ENCODE measurements at places on chromosomes 4 and X.

DNA sequence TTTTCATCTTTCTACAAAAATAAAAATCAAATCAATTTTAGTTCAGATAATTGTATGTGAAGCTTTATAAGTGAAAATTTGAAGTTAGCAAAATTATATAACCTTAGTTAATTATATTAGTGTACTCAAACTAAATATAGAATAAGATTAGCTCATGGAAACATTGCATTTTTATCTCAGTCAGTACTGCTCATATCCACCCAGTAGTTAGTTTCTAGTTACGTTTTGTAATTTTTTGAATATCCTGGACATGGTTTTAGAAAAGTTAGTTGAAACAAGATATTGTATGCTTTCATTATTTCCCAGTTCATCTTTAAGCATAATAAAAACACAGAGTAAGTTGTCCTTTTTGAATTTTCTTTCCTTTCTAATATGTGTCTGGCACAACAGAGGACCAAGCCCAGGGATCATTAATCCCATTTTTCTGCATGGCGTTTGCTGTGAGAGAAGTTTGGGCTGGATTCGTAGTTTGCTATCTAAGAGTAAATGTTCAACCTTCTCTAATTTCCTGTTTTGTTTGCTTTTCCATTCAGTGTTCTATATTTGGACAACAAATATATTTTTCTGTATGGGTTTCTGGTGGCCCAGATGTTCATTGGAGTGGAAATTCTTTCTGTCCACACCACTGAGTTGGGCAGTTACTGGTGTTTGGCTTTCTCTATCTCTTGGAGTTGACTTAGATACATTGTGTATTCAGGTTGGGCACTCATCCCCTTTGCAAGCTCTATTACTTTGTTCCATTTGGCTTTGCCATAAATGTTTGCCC is 12.1 kb downstream of the TBL1X start:
- no peak for DNase-seq

DNA sequence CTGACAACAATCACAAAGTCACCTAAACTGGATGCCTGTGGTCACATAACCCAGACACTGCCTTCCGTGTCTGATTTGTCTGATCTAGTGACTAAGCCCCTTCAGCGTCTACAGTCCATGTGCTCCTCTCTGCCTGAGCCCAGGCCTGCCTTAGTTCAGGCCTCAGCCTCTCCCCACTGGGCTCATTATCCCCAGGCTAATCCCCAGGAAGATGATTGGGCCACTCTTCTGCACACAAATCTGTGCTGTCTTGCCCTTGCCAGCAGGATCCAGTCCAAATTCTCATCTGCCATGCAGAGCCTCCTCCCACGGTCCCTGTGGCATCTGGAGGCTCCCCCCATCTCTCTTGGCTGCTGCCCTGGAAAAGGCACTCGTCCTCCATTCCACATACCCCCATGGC is 96.5 kb downstream of the SLC2A9 start:
- no peak for DNase-seq

GRCh38 chrX:47200385-47201150 is 6.9 kb downstream of the UBA1 start:
- DNase-seq: no peak

- DNase-seq: no peak
These were observed 1624.0 kb upstream of the IGFBP7 start for GRCh38 chr4:58734030-58734674.

- DNase-seq: no peak
These were observed 365.2 kb downstream of the PRDM5 start for GRCh38 chr4:120557372-120557771.

- no peak for DNase-seq
These were observed 54.7 kb upstream of the TRPC5 start for GRCh38 chrX:112137276-112137675.

- no peak for DNase-seq
These were observed 26.4 kb upstream of the AKAP17A start for GRCh38 chrX:1564750-1565683.
